Smooth muscle cell of the pulmonary artery (primary cell): ENCODE measurements at places on chromosomes 7 and 10. TPM values are rescaled to one million over a fixed set of nuclear protein-coding genes. Genes with fewer than 3 reads are reported as not detected.

The SPDYE6 gene
- not detected in 2 replicates for total RNA-seq

The GPRIN2 gene
- total RNA-seq: 0.07 TPM in 1 of 2 replicates, not detected in the other

The EN2 gene
- total RNA-seq: not detected in 2 replicates

The ANLN gene
- 11.5 and 27.8 TPM in 2 replicates for total RNA-seq

The LBX1 gene
- not detected in 2 replicates for total RNA-seq

The EXOC4 gene
- 132 and 151 TPM in 2 replicates for total RNA-seq

The GHRHR gene
- total RNA-seq: not detected in 2 replicates

The FAM25C gene
- not detected in 2 replicates for total RNA-seq

The IQCE gene
- total RNA-seq: 9.6 and 12.9 TPM in 2 replicates

The FAM204A gene
- total RNA-seq: 33.4 and 35.1 TPM in 2 replicates

The TRIM50 gene
- not detected in 2 replicates for total RNA-seq

The ABCB1 gene
- 0.72 and 1.5 TPM in 2 replicates for total RNA-seq

The JAZF1 gene
- 9.7 and 11.7 TPM in 2 replicates for total RNA-seq

The EVX1 gene
- total RNA-seq: not detected in 2 replicates

The C10orf105 gene
- total RNA-seq: under 0.01 TPM in 1 of 2 replicates, not detected in the other

The HOXA13 gene
- not detected in 2 replicates for total RNA-seq

The AKR1D1 gene
- 0.07 TPM in 1 of 2 replicates, not detected in the other for total RNA-seq

The PLAU gene
- 73.5 and 110 TPM in 2 replicates for total RNA-seq

The NOS3 gene
- 0.17 and 0.33 TPM in 2 replicates for total RNA-seq

The BAIAP2L1 gene
- 4.1 and 4.2 TPM in 2 replicates for total RNA-seq

The OR6B1 gene
- total RNA-seq: not detected in 2 replicates

The HDAC9 gene
- total RNA-seq: 32.7 and 39.9 TPM in 2 replicates

The MYH16 gene
- total RNA-seq: not detected in 2 replicates

The WDR91 gene
- 8.7 and 9.0 TPM in 2 replicates for total RNA-seq

The AMPH gene
- total RNA-seq: 0.13 and 0.78 TPM in 2 replicates

The ZNF425 gene
- total RNA-seq: 2.5 and 3.7 TPM in 2 replicates
